Aorta (tissue), 5 donors: ENCODE measurements at places on chromosomes 12 and 14. TPM values are rescaled to one million over a fixed set of nuclear protein-coding genes. Genes with fewer than 3 reads are reported as not detected.

The SALL2 gene
- total RNA-seq, result 12.2 TPM

The IFNG gene
- not detected for total RNA-seq

The C12orf76 gene
- 10.5 TPM for total RNA-seq

The KRT2 gene
- not detected for total RNA-seq

The RNASE4 gene
- total RNA-seq, result 71.8 TPM

The LRP1-AS gene
- total RNA-seq, result not detected
